SJCRH30 (cell line): ENCODE measurements at places on chromosomes 16 and 17. TPM values are rescaled to one million over a fixed set of nuclear protein-coding genes. Genes with fewer than 3 reads are reported as not detected.

Gene ENO3
- total RNA-seq: 124 and 129 TPM in 2 replicates

Gene SLC13A5
- total RNA-seq: not detected in 2 replicates

Gene TEKT5
- total RNA-seq: 0.12 TPM in 1 of 2 replicates, not detected in the other

Gene SGCA
- 43.2 and 43.4 TPM in 2 replicates for total RNA-seq

Gene CSH1
- not detected in 2 replicates for total RNA-seq

Gene DLX4
- total RNA-seq: 0.10 and 0.34 TPM in 2 replicates

Gene ARHGDIG
- total RNA-seq: not detected in 2 replicates

Gene DHRS7C
- not detected in 2 replicates for total RNA-seq

Gene LMF1
- 2.3 and 2.7 TPM in 2 replicates for total RNA-seq

Gene IGFALS
- not detected in 2 replicates for total RNA-seq

Gene GP1BA
- not detected in 2 replicates for total RNA-seq

Gene CLDN6
- not detected in 2 replicates for total RNA-seq

Gene TAC4
- not detected in 2 replicates for total RNA-seq

Gene FAM20A
- 0.86 and 1.0 TPM in 2 replicates for total RNA-seq

Gene BCAR1
- total RNA-seq: 17.4 and 21.7 TPM in 2 replicates

Gene TNFSF13
- total RNA-seq: 0.40 and 0.41 TPM in 2 replicates

Gene CACNG1
- total RNA-seq: 0.12 TPM in 1 of 2 replicates, not detected in the other

Gene SLC4A1
- total RNA-seq: 0.04 TPM in 1 of 2 replicates, not detected in the other

Gene EME1
- 18.4 and 20.8 TPM in 2 replicates for total RNA-seq

Gene ZMYND15
- not detected in 2 replicates for total RNA-seq

Gene SLC5A11
- total RNA-seq: 0.06 and 0.25 TPM in 2 replicates

Gene HCRT
- total RNA-seq: 1.0 TPM in 1 of 2 replicates, not detected in the other

Gene LRRC46
- 0.18 and 0.34 TPM in 2 replicates for total RNA-seq

Gene STX1B
- 0.94 and 1.4 TPM in 2 replicates for total RNA-seq

Gene PPP1R27
- not detected in 2 replicates for total RNA-seq

Gene MYOCD
- 0.03 and 0.08 TPM in 2 replicates for total RNA-seq

Gene SCGB1C2
- not detected in 2 replicates for total RNA-seq

Gene SCN4A
- total RNA-seq: 12.4 and 14.3 TPM in 2 replicates

Gene CA5A
- total RNA-seq: not detected in 2 replicates

Gene SEPHS2
- 18.2 and 22.9 TPM in 2 replicates for total RNA-seq

Gene EFNB3
- total RNA-seq: 3.5 and 4.1 TPM in 2 replicates

Gene FOXC2
- total RNA-seq: 3.0 and 3.1 TPM in 2 replicates

Gene HNF1B
- total RNA-seq: not detected in 2 replicates
